Stimulated activated CD4-positive, alpha-beta T cell treated with anti-CD3 and anti-CD28 coated beads, TNF-alpha, amount 100 ng/mL, for 4 hours (primary cell): ENCODE measurements at places on chromosomes 7 and 10.

DNA sequence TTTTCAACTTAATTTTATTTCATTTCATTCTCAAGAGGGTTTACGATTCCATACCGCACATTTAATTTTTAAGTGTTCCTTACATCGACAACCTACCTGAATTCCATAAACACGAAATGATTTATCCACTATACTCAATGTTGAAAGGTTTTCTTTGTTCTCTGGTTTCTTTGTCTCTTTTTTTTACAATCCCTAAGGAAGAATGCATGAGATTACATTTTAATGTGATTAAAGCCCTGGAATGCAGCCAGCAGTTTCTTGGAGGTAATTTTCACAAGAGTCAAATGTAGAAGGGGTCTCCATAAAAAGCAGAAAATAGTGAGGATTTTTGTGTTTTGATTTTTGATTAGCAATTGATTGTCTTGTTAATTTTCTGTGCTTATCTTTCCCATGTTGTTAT, 59.2 kb upstream of the ADCY1 start:
- no peak for DNase-seq

GRCh38 chr7:112160130-112160770, 45.9 kb downstream of the DOCK4 start:
- no peak for DNase-seq

GRCh38 chr10:85624511-85624910, 742.1 kb downstream of the GRID1 start:
- DNase-seq, result no peak

- DNase-seq, result peak; percentile 43
These were observed 58.2 kb upstream of the ANTXRL start for GRCh38 chr10:46228563-46229071.

DNA sequence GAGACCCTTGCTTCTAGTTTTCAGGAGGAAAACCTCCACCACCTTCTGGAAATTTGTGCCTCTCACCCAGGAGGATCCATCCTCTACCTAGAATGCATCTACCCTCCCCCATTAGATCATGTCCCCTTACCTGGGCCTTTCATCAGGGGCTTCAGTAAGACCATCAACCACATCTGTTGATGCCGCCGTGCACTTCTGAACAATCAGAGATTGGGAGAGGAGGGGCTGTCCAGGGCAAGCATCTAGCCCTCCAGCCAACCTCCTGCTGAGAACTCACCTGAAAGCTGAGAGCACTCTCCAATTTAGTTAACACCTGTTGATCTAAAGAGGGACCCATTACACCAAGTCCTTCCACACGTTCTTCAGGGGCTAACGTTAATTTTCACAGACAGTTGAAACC, 57.6 kb upstream of the PIK3CG start:
- no peak for DNase-seq

GRCh38 chr10:20088061-20088701, 271.9 kb downstream of the PLXDC2 start:
- no peak for DNase-seq

DNA sequence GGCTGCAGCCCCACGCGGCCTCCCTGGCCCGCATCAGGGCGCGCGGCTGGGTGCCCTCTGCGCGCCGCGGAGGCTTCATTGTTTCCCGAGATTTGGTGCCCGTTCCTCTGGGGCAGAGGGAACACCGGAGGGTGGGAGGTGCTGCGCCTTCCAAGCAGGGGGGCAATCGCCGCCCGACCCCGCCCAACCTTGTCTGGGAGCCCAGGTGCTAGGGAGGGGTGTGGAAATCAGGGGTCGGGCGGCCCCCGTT, 1.0 kb upstream of the NRP1 start:
- DNase-seq, result no peak

- no peak for DNase-seq
These were observed 26.9 kb downstream of the DLG5 start for GRCh38 chr10:77899690-77900089.

GRCh38 chr10:124002391-124003069, 90.9 kb downstream of the CHST15 start:
- DNase-seq, result no peak

- no peak for DNase-seq
These were observed 88.3 kb downstream of the CHN2 start for GRCh38 chr7:29282819-29283414.

DNA sequence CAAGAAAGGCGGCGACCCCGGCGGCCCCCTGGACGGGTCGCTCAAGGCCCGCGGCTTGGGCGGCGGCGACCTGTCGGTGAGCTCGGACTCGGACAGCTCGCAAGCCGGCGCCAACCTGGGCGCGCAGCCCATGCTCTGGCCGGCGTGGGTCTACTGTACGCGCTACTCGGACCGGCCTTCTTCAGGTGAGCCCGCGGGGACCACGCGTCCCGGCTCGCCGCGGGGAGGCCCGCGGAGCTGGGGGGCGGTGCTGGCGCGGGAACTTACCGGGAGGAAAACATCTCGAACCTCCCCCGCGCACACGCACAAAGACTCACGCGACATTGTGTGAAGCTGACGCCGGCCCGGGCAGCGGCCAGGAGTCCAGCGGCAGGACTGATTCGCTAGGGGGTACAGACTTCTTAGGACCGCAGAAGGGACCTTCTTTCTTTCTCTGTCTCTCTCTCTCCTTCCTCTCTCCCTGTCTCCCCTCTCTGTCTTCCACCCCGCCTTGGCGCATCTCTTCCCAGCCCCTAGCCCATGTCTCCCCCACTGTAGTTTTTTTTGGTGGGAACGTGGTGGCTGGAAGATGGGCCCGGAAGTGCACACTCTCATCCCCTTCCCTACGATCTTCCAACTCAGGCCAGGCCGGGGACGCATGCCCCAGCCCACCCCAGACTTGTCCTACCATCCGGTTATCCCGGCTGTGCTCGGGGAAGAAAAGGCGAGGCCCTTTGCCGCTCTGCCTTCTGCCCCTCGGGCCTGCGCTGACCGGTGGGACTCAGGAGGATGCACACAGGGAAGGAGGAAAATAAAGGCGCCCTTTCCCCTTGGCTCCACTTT, 1.2 kb downstream of the EN2 start:
- DNase-seq, result no peak

DNA sequence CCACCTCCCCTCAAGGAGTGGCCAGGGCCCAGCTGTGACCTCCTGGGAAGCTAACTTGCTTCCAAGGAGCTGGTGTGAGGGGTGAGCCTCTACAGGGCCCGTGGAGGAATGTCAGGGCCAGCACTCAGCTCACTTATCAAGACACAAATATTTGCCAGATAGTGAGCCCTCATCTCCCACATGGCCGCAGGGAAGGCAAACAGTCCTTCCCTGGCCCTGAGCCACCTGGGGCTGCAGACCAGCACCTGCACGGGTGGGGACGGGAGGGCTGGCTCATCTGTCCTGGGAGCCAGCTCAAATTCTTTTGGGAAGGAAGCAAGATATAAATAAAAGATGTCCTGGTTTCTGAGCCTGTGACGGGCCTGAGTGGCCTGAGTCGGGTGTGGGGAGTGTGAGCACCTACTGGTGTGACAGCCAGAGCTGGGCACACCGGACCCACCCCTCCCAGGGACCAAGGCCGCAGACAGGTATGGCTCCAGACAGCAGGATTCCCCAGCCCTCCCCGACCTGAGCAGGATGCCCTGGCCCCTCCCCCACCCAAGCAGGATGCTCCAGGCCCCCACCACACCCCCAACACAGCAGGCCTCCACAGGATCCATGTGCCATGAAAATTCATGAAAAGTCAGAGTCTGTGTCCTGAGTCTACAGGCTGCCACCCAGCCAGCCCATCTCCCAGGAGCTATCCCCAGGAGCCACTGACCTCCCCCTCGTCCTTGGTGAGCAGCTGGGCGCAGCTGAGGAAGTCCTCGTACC, 148.0 kb downstream of the MAPK8 start:
- DNase-seq, result no peak

GRCh38 chr7:66016131-66016461, 34.1 kb upstream of the GUSB start:
- DNase-seq, result no peak

DNA sequence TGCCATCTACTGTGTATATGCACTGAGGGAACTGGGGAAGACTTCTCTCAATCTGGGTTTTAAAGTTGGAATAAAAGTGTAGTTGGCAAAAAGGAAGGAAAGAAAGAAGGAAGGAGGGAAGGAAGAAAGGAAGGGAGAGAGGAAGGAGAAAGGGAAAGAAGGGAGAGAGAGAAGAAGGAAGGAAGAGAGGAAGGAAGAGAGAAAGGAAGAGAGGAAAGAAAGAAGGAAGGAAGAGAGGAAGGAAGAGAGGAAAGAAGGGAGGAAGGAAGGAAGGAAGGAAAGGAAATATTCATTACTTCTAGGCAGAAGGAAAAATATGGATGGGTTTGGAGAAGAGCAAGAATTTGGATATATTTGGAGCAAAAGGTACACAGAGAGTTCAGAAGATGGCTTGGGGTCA, 343.6 kb upstream of the AUTS2 start:
- DNase-seq, result no peak

- no peak for DNase-seq
These were observed 378.5 kb downstream of the CCSER2 start for GRCh38 chr10:84706875-84707274.

DNA sequence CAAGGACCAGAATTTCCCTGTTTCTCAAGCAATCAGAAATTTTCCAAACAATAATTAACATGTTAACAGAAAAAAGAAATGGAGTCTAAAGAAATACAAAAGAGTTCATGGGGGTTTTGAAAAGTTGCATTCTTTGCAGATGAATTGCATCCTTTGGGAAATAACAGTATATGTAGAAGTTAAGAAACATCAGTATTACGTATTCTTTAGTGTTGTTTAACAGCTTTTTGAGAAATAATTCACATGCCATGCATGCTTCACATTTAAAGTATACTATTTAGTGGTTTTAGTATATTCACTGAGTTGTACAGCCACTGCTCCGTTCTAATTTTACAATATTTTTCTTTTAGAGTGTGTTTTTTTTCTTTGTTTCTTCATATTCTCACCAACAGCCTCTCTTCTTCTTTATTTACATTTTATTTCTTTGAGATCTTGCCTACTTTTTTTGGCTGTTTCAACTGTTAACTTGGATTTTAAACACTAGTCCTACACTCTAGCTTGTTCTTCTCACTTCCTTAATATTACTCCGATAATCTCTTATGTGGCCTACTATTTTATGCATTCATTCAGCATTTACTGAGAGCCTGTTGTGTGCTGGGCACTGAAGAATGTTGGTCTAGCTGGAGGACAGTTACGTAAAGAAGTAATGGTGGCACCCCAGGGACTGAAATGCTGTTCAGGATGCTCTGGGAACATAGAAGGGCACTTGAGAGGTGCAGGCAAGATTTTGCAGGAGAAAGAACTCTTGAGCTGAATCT, 330.1 kb downstream of the EXOC4 start:
- DNase-seq, result no peak
